ENCODE measurements at places on chromosomes 16 and 17.

GRCh38 chr17:33039874-33040273, 48.2 kb downstream of the SPACA3 start:
- no peak for DNase-seq

GRCh38 chr16:85483424-85483823, 129.7 kb upstream of the GSE1 start:
- no peak for DNase-seq

DNA sequence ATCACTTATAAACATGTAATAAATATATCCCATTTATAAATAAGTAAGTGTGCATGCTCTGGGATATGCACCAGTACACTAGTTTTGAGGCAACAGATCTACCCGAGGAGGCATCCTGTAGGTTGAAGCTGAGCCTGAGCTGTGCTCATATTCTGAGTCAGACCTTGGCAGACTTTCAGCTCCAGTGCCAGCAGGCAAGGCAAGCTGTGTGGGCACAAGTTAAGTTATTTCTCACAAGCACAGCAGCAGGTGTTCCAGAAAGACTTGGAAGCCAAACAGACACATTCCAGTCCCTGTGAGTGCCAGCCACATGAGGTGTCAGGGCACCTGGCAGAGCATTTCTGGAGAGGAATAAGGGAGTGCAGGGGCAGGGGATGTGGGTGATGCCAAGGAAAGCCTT, 1.3 kb upstream of the CLEC19A start:
- no peak for DNase-seq

DNA sequence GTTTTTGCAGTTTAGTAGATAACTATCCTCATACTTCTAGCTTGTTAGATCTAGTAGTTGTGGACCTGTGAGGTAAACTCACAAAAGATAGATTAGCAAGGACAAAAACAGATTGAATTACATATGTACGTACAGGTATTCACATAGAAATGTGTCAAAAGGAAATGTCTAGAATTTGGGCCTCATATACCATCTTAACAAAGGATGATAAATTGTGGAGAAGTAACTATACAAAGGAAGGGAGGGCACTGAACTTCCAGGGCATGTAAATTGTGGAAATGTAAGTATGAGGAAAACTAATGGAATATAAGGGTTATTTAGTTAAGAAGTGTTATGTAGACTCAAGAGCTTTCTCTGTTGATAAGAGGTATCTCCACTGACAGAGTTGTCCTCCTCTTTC, 477.3 kb downstream of the KCNJ2 start:
- DNase-seq, result no peak

DNA sequence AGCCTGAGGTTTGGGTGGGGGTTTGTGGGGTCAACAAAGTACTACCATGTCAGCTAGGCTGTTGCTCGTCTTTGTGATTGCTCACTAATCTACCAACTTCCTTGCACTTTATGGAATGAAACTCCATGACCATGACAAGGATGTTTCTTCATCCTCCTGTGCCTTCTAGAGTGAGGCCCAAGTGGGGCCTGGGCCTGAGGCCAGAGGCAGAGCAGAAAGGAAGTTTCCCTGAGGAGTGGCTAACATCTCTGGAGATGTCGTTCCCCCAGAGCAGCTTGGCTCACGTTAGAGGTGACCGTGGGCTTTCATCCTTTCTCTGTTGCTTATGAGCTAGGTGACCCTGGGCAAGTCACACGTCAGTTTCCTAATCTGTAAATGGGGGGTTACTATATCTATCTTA, 41.0 kb upstream of the IRX3 start:
- DNase-seq, result no peak

Data from activated naive CD4-positive, alpha-beta T cell treated with anti-CD3 and anti-CD28 coated beads, Interleukin-2, amount 50 U/mL, for 16 hours (primary cell).